ENCODE measurements at places on chromosomes 13 and 19.

GRCh38 chr13:24632382-24633121 is 47.7 kb upstream of the ATP12A start:
- no peak for DNase-seq

DNA sequence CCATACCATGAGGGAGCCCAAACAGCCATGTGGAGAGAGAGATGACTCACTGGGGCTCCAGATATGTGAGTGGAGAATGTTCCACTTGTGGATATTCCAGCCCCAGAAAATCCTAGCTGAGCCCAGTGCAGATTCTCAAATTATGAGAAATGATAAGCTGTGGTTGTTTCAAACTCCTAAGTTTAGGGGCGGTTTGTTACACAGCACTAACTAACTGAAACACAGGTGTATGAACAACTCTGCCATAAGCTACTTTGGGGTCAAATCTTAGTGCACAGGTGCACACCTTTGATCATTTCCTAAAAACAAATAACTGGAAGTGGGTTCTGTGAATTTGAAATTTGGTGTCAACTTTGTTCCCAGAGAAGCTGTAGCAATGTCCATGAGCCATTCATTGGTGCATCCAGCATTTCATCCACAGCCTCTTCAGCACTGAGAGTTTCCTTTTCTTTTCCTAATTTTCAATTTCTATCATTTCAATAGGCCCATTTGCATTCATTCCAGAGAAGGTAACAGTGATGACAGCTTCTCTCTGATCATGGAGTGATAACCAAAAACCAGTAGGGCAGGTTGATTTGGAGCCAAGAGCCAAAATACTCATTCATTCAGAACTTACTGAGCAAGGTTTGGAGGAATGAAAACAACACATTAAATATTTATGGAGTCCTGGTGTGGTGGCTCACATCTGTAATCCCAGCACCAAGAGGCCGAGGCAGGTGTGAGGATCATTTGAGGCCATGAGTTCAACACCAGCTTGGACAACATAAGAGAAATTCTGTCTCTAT is 8.8 kb upstream of the CLPP start:
- no peak for DNase-seq

DNA sequence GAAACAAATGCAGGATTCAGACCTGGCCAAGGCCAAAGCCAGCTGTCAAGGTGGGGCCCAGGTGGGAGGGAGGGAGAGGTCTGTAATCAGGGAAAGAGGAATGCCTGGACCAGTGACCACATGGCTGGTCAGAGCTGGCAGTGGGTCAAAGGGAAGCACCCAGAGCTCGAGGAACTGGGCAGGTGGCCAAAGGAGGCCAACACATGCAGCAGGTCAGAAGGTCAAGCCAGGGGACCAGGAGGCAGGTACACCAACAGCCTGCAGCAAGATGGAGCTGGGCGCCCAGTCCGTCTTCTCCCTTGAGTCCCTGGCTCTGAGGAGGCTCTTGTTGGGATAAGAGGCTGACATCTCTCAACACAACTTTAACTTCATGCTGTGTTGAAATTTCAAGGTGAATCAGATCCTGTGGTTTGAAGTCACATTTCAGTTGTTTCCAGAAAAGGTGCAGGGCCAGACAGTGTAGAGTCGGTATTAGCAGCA is 17.1 kb downstream of the GPATCH1 start:
- DNase-seq, result no peak

- DNase-seq, result no peak
Measured at GRCh38 chr13:113064534-113065405, 40.8 kb upstream of the F7 start.

- DNase-seq, result no peak
Measured at GRCh38 chr19:18644196-18645034, 7.6 kb downstream of the KLHL26 start.

- no peak for DNase-seq
Measured at GRCh38 chr19:9709305-9709704, 34.4 kb upstream of the ZNF562 start.

DNA sequence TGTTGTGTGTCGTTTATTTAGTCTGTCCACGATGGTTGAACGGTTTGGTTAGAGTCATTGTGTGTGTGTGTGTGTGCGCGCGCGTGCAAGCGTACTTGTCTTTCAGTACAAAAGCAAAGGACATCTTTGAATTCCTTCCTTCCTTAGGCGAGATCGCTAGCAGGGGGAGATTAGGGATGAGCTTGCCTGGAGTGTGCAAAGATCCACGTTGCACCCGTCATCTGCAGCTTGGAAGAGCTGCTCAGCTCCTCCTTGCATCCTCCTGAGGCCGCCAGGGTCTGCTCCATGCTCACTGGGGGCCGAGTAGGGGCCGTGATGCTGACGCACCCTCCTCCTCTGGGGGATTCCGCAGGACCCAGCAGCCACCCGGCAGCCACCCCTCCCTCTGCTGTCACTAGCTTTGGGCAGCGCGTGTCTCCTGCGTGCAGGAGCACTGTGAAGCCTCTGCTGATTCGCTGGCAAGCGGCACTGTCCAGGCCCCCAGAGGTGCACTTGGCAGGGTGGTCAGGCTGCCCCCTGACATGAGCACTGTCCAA is 137.3 kb downstream of the KDM4B start:
- no peak for DNase-seq

DNA sequence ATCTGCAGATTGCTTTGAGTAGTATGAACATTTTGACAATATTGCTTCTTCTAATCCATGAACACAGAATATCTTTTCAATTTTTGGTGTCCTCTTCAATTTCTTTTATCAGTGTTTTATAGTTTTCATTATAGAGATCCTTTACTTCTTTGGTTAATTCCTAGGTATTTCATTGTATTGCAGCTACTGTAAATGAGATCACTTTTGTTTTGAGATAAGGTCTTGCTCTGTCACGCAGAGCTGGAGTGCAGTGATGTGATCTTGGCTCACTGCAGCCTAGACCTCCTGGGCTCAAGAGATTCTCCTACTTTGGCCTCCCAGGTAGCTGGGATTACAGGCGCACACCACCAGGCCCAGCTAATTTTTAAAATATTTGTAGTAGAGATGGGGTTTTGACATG is 9.8 kb downstream of the CYP2A7 start:
- DNase-seq, result no peak

- DNase-seq, result peak; percentile 93
Measured at GRCh38 chr19:18044825-18045304, 36.9 kb downstream of the ARRDC2 start.

DNA sequence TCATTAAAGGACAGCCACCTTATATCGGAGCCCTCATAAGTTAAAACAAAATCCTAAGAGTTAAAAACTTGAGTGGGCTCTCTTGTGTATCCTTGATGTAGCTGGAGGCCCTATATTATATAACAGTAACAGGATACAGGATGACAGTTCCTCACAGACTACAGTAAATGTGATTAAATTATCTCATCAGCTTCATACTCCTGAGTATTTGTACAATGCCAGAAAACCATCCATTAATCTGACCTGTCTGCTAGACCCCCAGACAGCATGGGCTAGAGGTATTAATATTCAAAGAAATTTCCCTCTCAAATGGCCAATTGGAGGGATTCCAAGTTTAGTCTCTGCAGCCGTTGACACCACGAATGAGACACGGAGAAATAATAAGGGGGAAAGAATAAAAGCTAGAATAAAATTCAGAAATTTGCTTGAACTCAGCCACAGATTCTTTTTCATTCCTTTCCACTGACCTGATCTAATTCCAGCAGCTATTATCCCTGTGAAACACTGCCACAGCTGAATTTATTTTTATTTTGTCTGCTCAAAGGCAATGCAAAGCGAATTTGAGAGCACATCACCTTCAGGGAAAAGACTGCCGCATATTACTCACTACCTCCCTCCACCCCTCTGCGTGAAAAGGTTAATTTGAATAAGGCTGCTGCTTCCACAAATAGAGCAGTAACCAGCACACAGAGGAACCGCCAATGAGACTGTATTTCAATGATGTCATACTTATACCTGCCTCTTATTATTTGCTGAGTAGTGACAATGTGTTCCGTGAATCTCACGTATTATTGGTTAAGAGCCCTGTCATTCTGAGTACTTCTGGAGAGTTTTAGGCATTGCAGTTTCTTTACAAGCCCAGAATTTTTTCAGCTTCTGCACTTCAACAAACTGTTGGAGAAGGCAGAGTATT is 155.9 kb upstream of the KLF12 start:
- no peak for DNase-seq

DNA sequence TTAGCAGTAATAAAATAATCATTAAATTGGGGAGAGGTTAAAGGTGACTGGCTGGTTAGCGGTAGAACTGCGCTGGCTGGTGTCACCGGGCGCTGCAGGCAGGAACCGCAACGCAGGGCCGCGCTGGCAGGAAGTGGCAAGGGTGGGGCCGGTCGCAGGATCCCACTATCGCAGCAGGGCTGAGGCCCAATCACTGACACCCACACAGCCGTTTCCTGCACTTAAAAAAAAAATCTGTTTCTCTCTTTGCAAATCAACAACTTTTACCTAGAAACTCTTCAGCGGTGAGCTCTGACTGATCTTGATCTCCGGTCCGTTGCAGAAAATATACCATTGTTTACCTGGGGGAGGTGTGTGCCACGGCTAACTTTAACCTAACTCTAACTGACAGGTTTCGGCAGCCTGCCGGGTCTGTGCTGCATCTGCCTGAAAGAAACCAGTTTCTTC is 46.9 kb downstream of the KLF2 start:
- no peak for DNase-seq

DNA sequence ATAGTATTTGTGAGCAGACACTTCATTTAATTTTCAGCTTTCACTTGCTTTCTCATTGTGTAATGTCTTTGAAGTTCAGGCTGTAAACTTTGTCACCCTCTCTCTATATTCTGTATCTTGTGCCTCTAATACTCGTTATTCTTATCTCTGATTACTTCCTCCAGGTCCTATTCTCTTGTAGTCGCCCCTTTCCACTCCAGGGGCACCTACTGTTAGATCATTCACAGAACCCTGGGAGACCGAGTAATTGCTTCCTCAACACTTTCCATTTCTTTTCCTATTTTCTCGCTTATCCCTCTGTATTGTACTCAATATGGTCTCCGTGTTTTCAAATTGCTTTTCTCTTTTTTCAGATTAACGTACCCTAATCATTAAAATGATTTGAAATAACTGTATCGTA is 93.9 kb upstream of the TDRD3 start:
- no peak for DNase-seq

DNA sequence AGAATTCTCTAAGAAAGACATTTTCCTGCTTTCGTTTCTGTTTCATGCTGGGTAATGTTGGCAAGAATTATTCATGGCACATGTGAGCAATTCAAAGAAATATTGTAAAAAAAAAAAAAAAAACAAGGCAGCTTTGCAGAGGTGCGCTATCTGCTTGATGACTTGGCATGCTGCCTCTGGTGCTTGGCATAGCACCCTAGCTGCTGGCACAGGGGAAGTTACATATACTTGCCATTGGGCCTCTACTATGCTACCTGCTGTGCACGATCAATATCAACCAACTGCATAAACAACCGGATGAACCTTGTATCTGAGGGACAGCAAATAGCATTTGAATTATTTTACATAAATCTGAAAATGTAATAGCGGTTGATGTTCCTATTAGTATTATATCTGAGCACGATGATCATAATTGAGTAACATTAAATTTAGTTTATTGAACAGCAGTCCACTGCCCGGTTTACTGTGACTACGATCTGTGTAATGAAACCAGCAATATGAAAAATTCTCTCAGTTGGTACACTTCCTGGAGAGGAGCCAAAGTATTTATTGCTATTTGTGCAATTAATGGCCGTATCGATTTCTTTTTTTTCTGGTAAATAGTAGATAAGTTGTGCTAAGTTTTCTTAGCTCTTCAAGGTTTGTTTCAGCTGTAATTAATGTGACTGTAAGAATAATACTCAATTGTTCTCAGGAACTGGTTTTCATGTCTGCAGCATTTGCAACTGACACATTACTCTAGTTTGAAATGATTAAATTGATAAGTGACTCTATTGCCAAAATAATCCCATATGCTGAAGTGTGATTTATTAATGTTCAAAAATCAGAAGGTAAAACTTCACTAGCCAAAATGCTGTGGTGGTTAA is 717.3 kb downstream of the DACH1 start:
- DNase-seq, result peak; percentile 62

GRCh38 chr19:3020321-3020960 is 8.6 kb downstream of the TLE2 start:
- no peak for DNase-seq

DNA sequence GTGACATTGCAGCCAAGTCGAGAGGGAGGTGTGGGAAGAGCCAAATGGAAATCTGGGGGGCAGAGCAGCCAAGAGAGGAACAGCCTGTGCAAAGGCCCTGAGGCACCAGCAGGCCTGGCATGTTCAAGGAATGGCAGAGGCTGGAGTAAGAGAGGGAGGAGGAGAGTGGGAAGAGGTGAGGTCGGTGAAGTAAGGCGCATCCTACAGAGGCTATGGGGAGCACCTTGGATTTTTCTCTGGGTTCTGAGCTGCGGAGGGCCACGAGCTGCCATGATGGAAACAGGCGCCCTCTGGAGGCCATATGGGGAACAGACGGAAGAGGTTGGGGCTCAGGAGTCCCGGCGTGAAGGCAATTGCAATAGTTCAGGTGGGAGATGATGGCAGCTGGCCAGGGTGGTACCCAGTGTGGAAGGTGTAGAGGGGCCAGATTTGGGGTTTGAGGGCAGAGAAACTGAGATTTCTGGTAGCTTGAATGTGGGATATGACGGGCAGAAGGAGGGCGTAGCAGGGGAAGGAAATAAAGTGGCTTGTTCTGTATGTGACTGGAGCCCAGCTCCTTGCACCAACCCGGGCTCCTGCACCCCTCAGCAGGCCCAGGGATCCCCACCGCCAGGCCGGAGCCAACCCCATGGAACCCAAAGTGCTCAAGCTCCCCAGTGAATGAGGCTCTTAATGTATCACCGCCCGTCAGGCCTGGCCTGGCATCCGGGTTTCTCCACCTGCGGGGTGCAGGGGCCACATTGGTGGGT is 20.5 kb upstream of the STRN4 start:
- no peak for DNase-seq

DNA sequence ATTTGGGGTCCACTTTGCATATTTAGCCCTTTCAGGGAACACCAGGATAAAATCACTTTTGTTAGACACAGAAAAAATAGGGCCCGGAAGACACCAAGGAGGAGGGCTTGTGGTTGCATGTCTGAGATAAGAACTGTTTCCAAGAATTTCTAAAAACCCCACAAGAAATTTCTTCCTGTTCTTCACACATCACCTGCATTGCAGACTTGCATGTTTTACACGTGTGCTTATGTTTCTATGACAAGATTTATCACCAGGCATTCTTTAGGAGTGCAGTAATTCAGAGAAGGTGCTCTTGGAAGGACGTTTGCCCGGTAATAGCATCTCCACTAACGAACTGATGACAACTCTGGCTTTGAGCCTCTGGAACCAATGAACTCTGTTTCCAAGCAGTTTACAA is 7.1 kb upstream of the ACTL9 start:
- no peak for DNase-seq

Measured in NCI-H446 treated with DMSO at 0.1 percent for 48 hours (cell line).